ENCODE measurements at places on chromosomes 3 and 15. TPM values are rescaled to one million over a fixed set of nuclear protein-coding genes. Genes with fewer than 3 reads are reported as not detected.

TPRG1 gene
- total RNA-seq = 0.24 TPM

GPX1 gene
- 766 TPM for total RNA-seq

ZPLD1 gene
- total RNA-seq = 0.11 TPM

WHAMM gene
- total RNA-seq = 2.9 TPM

FRMD5 gene
- 28.1 TPM for total RNA-seq

ADGRG7 gene
- not detected for total RNA-seq

BFSP2 gene
- total RNA-seq = not detected

STRC gene
- total RNA-seq = not detected

SPTSSB gene
- total RNA-seq = 0.23 TPM

GOLGA8S gene
- not detected for total RNA-seq

RHOV gene
- total RNA-seq = 0.43 TPM

EXOSC7 gene
- 69.1 TPM for total RNA-seq

AMT gene
- 0.58 TPM for total RNA-seq

PLIN1 gene
- not detected for total RNA-seq

RASGRF1 gene
- 1.2 TPM for total RNA-seq

SLC22A14 gene
- not detected for total RNA-seq

MYZAP gene
- 2.1 TPM for total RNA-seq

GJD2 gene
- total RNA-seq = not detected

GOLGA8R gene
- 0.69 TPM for total RNA-seq

GNAT1 gene
- total RNA-seq = not detected

AVEN gene
- total RNA-seq = 18.4 TPM

DUOXA2 gene
- total RNA-seq = not detected

GP5 gene
- not detected for total RNA-seq

All from HT1080 (cell line).